ENCODE measurements at places on chromosomes 12 and 14. TPM values are rescaled to one million over a fixed set of nuclear protein-coding genes. Genes with fewer than 3 reads are reported as not detected.
A peak's percentile ranks its signal among the peaks of the same experiment; 100 is the strongest.

- peak; percentile 85 for DNase-seq
Observed at GRCh38 chr14:63240221-63240620, 36.0 kb downstream of the RHOJ start.

The PLEKHG7 gene
- polyA plus RNA-seq, result 0.55 TPM

DNA sequence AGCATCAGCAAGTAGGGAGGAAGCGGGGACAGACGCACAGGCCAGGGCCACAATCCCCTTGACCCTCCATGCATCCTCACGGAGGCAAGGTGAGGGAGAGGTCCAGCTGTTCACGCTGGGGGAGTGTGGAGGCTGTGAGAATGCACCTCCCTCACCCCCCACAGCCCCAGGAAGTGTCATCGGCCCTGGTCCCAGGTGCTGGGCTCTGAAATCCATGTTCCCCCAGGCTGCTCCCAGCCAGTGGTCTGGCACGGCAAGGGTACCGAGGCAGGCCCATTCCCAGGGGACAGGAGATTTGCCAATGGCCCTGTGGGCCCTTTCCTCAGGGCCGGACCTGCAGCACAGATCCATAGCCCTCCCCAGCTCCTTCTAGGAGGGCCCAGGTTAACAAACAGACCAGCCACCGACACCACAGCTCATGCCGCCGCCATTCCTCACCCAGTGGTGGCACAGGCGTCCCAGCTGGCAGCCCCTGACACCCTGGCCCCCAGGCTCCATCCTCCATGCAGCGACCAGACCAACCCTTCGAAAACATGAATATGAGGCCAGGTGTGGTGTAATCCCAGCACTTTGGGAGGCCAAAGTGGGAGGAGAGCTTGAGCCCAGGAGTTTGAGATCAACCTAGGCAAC lies 21.9 kb upstream of the EIF5 start:
- no peak for DNase-seq

- peak; percentile 38 for DNase-seq
Observed at GRCh38 chr12:40225337-40225983, 663 bp downstream of the LRRK2 start.

DNA sequence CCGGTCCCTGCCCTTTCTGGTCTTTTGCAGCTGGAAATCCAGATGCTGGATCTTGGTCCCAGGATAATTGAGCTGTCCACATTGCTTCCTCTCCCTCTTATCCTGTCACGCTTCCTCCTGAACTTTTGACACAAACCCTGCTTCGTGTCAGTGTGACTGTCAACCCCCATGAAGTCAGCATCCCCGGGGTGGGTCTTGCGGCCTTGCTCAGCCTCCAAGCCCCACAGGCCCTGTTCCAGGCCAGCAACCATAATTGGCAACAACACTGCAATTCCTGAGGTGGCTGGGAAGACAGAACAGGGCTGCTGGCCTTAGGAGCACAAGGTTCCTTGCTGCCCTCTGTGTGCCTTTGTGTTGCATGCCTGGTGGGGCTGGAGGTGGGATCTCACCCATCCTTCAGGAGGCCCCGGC lies 74.9 kb downstream of the NTF3 start:
- peak; percentile 73 for DNase-seq

The TULP3 gene
- polyA plus RNA-seq, result 31.3 TPM

The ITGB7 gene
- 1.4 TPM for polyA plus RNA-seq

DNA sequence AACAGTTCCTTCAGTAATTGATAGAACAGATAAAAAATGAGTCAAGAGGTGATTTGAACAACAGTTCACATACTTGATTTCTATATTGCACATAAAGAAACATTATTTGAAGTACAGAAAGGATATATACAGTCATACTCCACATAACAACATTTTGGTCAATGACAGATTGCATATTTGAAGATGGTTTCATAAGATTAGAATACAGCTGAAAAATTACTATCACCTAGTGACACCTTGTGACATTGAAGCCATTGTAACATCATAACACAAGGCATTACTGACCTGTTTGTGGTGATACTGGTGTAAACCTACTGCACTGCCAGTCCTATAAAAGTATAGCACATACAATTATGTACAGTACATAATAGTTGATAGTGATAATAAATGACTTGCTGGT lies 43.1 kb upstream of the ABCC9 start:
- DNase-seq, result no peak

The ERBB3 gene
- 171 TPM for polyA plus RNA-seq

DNA sequence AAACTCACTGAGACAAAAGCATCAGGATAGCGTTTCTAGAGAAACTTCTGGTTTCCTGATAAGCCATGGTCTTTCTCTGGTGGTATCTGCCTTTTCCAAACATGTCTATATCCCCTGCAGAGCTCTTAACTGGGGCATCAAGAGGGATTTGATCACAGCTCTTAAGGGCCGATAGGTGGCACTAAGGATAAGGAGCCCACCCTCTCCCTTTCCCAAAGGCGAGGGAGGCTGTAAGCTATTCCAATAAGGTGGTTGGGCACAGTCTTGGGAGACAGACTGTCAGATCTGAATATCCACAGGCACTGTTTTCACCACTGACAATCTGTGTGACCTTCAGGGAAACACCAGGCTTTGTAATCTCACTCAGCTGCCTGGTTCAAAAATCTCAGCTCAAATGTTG lies 206.0 kb downstream of the ADGRD1 start:
- no peak for DNase-seq

GRCh38 chr12:53102883-53103807 lies at the start of gene SOAT2:
SOAT2 (plus strand) TSS chr12:53103486; CDS start chr12:53103578, 92 bp downstream.
- DNase-seq, result no peak

GRCh38 chr14:99685596-99685995 lies 1.5 kb downstream of the CYP46A1 start:
- no peak for DNase-seq

The IL23A gene
- polyA plus RNA-seq, result 0.49 TPM

The BRMS1L gene
- 18.4 TPM for polyA plus RNA-seq

GRCh38 chr12:21697904-21698630 lies 40.4 kb upstream of the LDHB start:
- peak; percentile 77 for DNase-seq

- no peak for DNase-seq
Observed at GRCh38 chr14:102029956-102030355, 56.9 kb downstream of the HSP90AA1 start.

The TMBIM6 gene
- polyA plus RNA-seq, result 243 TPM

The LRP1-AS gene
- polyA plus RNA-seq, result not detected

The REP15 gene
- 2.3 TPM for polyA plus RNA-seq

The CATSPERB gene
- 0.37 TPM for polyA plus RNA-seq

- DNase-seq, result no peak
Observed at GRCh38 chr12:110379631-110380030, 23.9 kb downstream of the ANAPC7 start.

DNA sequence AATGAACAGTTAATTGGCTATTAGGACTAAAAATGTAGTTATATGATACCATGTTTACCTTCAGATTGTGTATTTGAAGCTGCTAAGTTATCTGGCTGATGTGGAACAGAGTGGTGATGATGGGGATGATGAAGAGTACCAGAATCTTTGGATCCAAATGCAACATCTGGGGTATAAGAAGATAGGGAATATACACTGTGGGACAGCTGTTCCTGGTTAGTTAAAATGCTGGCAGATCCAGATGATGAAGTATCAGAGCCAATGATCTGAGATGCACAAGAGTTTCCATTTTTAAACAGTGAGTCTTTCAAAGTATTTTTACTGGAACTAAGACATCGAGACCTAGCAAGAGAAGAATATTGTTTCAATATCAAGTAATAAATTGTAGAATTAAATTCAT lies 31.6 kb downstream of the SENP1 start:
- no peak for DNase-seq

The TMEM63C gene
- 5.2 TPM for polyA plus RNA-seq

- DNase-seq, result no peak
Observed at GRCh38 chr12:131713349-131713748, 2.5 kb downstream of the SFSWAP start.

DNA sequence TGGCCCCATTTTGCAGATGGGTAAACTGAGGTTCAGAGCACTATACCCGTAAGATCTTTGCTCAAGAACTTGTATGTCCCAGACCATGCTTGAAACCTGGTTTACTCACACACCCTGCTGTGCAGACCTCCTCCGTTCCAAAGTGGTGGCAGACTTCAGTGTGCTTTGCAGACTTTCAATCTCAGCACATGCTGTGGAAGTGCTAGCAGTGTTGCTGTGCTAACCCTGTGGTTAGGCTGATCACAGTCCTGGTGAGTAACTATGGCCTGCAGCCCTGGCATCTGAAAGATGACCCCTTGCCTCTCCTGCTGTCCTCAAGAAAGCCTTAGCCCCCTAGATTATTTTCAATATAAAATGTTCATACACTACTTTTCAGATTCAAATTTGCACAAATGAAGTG lies 450.6 kb downstream of the DPF3 start:
- DNase-seq, result no peak

GRCh38 chr12:63103494-63104131 lies 47.4 kb downstream of the AVPR1A start:
- DNase-seq, result peak; percentile 28

- no peak for DNase-seq
Observed at GRCh38 chr12:26425587-26426260, 230.4 kb downstream of the SSPN start.

DNA sequence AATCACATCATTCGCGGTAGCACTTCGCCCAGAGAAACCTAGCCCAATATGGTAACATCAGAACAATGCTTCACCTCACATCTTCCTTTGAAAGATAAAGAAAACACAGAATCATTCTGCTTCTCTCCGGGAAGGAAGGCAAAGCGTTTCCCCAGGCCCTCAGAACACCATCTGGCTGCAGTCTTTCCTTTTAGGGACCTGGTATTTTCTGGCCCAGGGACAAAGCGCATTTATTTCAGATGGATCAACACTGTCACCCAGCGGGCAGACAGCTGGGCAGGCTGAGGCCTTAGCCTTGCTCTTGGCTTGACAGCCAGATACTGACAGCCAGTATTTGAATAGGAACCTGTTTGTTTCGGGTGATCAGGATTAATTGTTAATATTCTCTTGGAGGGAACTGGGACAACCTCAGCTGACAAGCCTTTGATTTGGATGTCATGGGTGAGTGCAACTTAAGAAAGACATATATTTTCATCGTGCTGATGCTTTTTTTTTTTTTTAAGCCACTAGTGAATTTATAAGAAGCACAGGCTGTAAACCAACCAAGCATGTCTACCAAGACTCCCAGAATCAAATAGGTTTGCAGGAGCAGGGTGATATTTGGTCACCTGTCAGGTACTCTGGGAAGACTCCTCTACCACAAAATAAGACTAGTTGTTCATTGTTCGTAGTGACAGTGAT lies 118.9 kb downstream of the VEZT start:
- DNase-seq, result peak; percentile 93

GRCh38 chr14:93128725-93129459 lies 13.2 kb upstream of the ITPK1 start:
- DNase-seq, result peak; percentile 27

- peak; percentile 11 for DNase-seq
Observed at GRCh38 chr12:46895726-46896125, 69.9 kb upstream of the SLC38A4 start.

DNA sequence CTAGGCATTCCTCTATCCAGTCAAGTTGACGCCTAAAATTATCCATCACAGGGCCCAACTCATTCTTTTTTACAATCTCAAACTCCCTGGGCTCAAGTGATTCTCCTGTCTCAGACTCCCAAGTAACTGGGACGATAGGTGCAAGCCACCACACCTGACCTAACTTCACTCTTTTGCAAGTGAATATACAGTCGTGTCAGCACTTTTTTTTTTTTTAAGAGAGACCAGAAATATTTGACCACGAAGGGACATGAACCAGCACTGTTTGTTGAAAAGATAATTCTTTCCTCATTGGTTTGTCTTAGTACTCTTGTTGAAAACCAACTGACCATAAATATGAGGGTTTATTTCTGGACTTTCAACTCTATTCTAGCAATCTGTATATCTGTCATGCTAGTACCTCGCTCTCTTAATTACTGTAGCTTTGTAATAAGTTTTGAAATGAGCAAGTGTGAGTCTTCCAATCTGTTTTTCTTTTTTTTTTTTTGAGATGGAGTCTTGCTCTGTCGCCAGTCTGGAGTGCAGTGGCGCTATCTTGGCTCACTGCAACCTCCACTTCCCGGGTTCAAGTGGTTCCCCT lies 14.0 kb downstream of the PTGR2 start:
- DNase-seq, result no peak

GRCh38 chr12:100858656-100859055 lies 64.1 kb downstream of the ANO4 start:
- DNase-seq, result no peak

The INSM2 gene
- polyA plus RNA-seq, result not detected

The CCDC198 gene
- 0.88 TPM for polyA plus RNA-seq

- DNase-seq, result peak; percentile 69
Observed at GRCh38 chr14:99245564-99246511, 26.2 kb downstream of the BCL11B start.

GRCh38 chr14:71231521-71232393 lies 324.5 kb downstream of the PCNX1 start:
- no peak for DNase-seq

- DNase-seq, result no peak
Observed at GRCh38 chr14:22597771-22598098, 365 bp upstream of the ABHD4 start.

DNA sequence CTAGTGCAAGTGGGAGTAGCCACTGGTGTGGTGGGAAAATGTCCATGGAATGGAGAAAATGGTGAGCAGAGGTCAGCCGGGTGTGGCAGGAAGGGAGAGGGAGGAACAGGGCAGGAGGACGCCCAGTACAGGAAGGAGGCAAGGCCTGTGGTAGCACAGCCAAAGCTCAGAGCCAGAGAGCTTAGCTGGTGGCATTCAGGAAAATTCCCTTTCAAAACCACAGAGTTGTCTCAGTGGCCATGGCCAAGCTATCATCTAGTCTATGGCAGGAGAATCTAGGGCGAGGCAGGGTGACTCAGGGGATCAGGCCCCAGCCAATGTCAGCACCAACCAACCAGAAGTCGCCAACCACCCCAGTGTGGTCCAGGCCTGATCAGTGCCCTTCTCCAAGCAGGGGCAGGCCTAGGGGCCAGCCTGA lies 67.7 kb upstream of the DDX11 start:
- no peak for DNase-seq

DNA sequence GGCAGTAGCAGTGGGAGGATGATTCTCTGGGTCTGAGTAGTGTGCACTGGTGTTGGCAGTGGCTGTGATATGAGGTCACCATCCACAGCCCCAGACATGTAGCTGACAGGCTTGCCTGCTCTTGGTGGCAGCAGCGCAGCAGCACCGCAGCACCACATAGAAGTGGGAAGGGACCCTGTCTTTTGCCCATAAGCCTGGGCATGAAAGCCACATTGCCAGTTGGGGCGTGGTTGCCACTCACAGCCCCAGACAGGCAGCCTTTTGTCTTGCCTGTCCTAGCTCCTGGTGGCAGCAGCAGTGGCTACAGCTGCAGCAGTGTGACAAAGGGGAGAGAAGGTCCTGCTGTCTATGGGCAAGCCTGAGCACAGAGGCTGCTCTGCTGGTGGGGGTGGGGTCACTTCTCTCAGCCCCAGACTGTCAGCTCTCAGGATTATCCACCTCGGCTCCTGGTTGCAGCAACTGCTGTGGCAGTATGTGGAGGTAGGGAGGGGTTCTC lies 71.5 kb downstream of the BRMS1L start:
- DNase-seq, result no peak

All from muscle of leg (tissue), 16 donors.